Substantia nigra (tissue), 51 donors: ENCODE measurements at places on chromosomes 3 and 15.

- no peak for DNase-seq
These were observed 36.9 kb upstream of the CTSH start for GRCh38 chr15:78981532-78982313.

DNA sequence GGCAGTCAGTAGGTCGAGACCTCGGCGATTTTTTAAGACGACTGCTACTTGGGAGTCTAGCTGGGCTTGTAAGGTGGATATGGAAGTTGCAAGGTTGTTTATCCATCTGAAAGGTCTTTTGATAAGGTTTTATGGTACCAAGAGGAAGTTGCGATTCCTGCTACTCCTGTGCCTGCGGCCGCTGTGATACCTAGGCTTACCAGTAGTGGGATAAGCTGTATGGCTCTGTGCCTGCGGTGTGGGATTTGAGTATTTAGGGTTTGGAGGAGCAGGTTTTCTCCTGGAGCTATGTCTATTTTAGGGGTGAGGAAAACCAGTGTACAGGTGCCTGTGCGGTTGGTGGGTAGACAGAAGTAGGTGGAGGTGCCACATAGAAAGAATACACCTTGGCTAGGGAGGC lies 1059.8 kb downstream of the SI start:
- no peak for DNase-seq

- DNase-seq = no peak
These were observed 36.5 kb downstream of the TGFBR2 start for GRCh38 chr3:30642849-30643361.

- DNase-seq = no peak
These were observed 25.0 kb upstream of the MGLL start for GRCh38 chr3:127847236-127847720.

- DNase-seq = no peak
These were observed 57.6 kb upstream of the CHRM5 start for GRCh38 chr15:33910741-33911140.

DNA sequence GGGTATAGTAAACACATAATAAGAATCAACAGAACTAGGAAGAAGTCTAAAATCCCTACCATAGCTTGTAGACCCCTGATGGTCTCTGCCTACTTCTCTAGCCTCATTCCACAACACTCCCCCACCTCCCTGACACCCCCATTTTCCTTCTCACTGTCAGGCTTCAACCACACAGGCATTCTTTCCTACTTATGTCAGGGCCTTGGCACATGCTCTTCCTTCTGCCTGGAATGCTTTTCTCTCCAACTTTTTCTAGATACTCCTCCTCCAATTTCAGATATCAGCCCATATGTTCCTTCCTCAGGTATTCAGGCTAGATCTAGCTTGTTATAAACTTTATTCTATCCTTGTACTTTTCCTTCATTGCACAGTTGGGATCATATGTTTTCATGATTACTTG lies 106.0 kb upstream of the MRPL3 start:
- no peak for DNase-seq

DNA sequence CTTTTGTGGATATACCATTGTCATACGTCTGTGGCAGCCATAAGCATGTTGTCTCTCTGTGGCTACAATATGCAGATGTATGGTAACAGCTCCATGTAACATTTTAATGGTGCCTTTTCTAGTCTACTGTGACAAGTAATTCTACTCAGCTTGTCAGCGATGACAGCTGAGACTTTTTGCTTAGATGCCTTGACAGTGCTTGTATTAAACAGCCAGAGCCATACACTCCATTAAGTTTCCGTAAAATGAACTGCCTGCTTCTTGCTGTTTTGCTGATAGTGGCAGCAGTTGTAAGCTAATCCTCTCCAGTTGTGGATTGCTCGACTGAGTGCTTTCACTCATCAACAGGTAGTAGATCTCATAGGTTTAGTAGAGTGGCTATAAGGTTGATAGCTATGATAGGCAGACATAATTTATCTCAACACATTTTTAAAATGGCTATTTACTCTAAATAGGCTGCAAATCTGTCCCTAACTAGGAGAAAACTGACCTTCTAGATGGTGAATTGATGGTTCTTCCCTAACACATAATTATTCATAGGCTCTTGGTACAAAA lies 260.2 kb upstream of the NAALADL2 start:
- no peak for DNase-seq
